Activated CD4-positive, alpha-beta T cell treated with anti-CD3 and anti-CD28 coated beads for 48 hours (primary cell): ENCODE measurements at places on chromosomes 3 and 15.
A peak's percentile ranks its signal among the peaks of the same experiment; 100 is the strongest.

DNA sequence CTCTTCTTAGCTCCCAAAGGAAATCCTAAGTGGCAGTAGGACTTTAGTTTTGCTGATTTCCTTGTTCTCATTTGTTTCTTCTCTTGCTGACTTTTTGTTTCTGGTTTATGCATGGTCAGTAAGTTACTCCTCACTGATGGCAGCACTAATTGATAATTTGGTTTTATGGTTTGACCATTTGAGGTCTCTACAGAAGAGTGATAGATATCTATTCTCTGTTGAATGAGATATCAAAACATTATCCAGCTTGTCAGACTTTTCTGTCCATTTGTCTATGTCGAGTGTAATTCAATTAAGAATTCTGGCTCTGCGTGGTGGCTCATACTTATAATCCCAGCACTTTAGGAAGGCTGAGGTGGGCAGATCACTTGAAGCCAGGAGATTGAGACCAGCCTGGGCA lies 84.5 kb upstream of the PLXND1 start:
- no peak for DNase-seq

- no peak for DNase-seq
These were observed 87.8 kb upstream of the CTDSPL start for GRCh38 chr3:37773911-37774310.

- peak; percentile 29 for DNase-seq
These were observed 136.9 kb downstream of the NUP210 start for GRCh38 chr3:13282986-13283876.

- DNase-seq, result peak; percentile 54
These were observed 19.2 kb upstream of the KPNA1 start for GRCh38 chr3:122533931-122534334.

- DNase-seq, result peak; percentile 1
These were observed 670.2 kb upstream of the ALCAM start for GRCh38 chr3:104696470-104696869.

GRCh38 chr3:8529181-8529637 lies 27.6 kb downstream of the LMCD1 start:
- DNase-seq, result no peak

GRCh38 chr15:49982584-49982983 lies 136.4 kb downstream of the ATP8B4 start:
- DNase-seq, result no peak

GRCh38 chr3:127052121-127052561 lies 69.2 kb downstream of the PLXNA1 start:
- no peak for DNase-seq

GRCh38 chr15:73987681-73988444 lies 4.2 kb downstream of the STOML1 start:
- no peak for DNase-seq

GRCh38 chr3:25801786-25802185 lies 11.9 kb downstream of the OXSM start:
- no peak for DNase-seq

DNA sequence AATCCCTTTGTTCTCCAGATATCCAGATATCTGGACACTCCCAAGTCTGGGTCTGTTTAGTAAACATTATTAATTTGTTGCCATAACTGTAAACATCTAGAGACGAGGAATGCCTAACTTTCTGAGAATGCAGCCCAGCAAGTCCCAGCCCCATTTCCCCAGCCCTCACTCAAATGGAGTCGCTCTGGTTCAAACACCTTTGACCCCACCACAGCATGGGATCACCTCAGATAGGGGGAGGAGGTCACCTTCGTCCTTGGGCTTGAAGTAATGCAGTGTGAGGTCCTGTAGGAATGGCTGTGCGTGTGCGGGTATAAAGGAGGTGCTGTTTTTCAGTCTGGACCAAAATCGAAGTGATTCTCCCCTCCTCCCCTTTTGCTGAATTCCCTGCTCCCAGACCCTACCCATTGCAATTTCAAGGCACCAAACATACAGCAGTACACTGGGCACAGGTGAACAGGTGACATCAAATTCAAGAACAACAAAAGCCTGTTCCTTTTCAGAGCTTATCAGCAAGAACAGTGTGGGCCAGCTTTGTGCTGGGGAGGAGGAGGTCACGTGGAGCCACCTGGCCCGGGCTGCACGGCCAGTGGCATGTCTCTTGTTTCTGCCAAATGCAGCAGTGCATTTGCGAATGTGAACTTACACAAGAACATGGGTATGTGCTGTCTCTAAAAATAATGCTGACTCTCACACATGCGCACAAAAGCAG lies 57.5 kb upstream of the TRPM1 start:
- DNase-seq, result no peak

- no peak for DNase-seq
These were observed 59.0 kb downstream of the ETFA start for GRCh38 chr15:76252249-76252648.

GRCh38 chr15:98000249-98001203 lies 40.0 kb downstream of the ARRDC4 start:
- DNase-seq, result no peak

GRCh38 chr3:37905346-37905745 lies 43.7 kb downstream of the CTDSPL start:
- DNase-seq, result no peak

GRCh38 chr3:31981206-31982181 lies at the start of the genes OSBPL10 and ZNF860:
TSS of gene OSBPL10 (minus strand) at chr3:31981262. CDS start at chr3:31981179, 83 bp downstream.
TSS of gene ZNF860 (plus strand) at chr3:31981750. CDS start at chr3:31989080, 7,330 bp downstream.
- peak; percentile 52 for DNase-seq

DNA sequence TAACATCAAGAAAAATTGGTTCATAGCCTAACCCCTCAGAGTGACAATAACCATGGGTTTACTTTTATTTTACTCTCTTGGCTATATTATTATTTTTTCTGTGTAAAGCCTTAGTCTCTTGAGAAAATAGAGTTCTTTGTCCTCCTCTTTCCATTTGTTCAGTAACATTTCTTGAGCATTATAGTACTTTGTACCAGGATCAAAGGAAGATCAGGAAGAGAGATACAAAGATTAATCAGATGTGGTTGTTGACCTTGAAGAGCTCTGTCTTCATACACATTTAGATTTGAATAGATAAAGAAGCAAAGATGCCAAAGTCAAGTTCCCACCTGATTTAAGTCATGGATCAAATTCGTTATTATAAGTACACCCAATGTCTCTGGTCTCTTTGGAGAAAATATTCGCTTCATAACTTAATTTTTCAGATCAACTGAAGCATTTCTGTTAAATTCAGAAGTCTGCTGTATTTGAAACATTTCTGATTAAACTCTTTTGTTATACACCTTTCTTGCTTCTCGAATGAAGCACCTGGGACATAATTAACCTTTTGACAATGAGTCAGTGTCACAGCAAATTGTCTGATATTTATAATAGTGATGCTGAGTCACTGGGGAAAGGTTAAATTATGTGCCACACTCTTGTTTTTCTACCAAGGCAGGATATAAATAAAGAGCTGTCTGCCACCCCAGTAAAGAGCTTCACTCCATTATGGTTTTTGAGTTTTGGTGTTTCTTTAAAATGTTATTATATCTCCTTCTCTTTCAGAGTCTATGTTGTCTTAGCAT lies 100.2 kb downstream of the GHSR start:
- DNase-seq, result no peak

GRCh38 chr3:9352917-9353752 lies 9.7 kb upstream of the THUMPD3 start:
- peak; percentile 62 for DNase-seq

DNA sequence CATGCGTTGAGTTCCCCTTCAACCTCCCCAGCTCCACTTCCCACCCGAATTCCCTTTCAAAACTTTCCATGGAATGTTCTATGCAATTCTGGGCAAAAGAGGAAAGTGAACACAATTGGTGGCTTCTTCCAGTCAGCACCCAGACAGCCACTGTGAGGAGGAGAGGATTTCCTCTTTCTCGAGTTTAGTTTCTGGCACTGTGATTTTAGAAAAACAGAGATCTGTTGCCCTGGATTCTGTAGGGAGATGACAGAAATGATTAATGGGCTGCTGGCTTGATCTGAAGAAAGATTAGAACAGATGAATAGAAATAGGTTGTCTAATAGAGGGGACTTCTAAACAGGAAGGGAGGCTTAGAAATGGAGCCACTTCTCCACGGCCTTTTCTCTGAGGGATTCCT lies 172.0 kb downstream of the MCTP2 start:
- no peak for DNase-seq

DNA sequence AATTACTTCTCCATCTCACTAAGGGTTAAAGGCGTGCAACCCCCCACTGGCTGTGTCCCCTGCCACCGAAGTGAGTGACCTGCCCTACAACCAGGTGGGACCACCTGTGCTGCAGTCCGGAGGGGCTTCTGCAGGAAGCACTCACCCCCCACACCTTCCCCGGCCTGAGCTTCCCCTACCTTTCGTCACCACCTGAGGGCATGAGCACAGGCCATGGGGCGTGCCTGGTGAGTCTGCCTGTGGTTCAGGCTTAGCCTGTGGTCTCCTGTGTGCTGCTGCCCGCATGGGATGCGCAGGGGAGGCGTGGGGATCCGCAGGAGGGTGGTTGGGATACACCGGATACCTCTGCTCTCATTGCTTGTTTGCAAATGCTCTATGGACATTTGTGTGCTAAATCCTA lies 46.0 kb downstream of the KLHL25 start:
- DNase-seq, result no peak

DNA sequence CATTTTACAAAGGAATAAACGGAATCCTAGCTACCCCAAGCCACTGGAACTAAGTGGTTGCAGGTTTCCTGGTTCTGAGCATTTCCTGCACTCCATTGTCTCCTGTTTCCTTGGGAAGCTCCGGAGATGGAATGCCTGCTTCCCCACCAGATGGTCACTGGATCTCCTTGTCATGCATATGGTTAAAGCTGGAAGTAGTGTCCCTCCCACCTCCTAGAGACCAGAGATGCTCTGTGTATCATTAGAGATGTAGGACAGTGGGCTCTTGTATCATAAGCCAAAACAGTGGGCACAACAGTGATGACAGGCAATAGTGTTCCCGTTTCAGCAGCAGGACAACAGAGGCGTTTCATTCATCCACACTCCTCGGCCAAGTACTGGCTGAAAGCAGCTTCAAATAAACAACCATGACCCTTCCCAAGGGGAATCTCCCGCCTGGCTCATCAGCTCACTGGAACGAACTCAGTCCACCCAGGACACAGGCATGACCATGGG lies 136.2 kb upstream of the EIF1B start:
- no peak for DNase-seq

- DNase-seq, result no peak
These were observed 29.1 kb upstream of the IREB2 start for GRCh38 chr15:78408961-78409360.

DNA sequence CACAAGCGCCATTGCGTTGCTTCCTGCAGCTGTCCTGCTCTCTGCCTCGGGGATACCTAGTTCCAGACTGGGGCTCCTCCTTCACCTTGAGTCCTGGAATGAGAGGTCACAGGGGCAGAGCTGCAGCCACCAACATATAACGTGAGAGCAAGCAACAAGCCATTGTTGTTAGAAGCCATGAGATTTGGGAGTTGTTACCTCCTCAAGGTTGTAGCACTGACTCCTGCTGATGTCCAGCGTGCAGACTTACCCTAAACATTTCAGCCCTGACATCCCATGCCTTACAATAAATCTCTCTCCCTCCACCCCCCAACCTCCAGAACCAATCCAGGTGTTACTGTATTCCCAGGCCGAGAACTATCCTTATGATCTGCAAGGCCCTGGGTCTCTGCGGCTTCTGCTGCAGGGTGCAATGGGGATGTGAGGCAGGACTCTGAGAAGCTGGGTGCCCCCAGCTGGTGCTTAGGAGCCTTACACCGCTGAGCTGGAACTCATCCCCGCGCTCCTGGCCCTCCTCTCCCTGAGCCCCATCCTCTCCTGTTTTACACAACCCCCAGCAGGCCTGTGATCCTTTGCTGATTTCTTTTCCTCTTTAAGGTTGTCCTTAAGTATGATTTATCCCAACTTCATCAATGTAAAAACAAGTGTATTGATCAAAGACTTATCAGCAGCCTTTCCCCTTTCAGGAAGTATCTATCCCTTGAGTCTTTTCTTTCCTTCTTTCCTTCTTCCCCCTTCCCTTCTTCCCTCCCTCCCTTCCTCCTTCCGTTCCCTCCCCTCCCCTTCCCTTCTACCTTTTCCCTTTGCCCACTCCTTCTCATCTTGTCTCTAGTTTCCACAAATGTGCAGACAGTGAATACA lies 84.2 kb upstream of the ABHD2 start:
- peak; percentile 9 for DNase-seq

GRCh38 chr3:147407114-147407497 lies 763 bp upstream of the ZIC4 start:
- DNase-seq, result no peak
